Spinal cord (tissue), 10 donors: ENCODE measurements at places on chromosomes 1 and 21. TPM values are rescaled to one million over a fixed set of nuclear protein-coding genes. Genes with fewer than 3 reads are reported as not detected.

GRCh38 chr1:24850328-24850920 is 79.7 kb downstream of the RUNX3 start:
- no peak overlapping the region for H3K4me3 ChIP-seq
- no peaks in the 10 kb centered on the region for H3K36me3 ChIP-seq
- DNase-seq, result no peak

GRCh38 chr1:197139169-197139568 is 7.3 kb downstream of the ASPM start:
- peaks cover 2% of the 10 kb centered on the region for H3K36me3 ChIP-seq
- DNase-seq, result no peak
- no peak overlapping the region for H3K27ac ChIP-seq
- H3K27me3 ChIP-seq, result no peaks in the 10 kb centered on the region
- H3K4me1 ChIP-seq, result no peaks in the 10 kb centered on the region

- no peaks in the 10 kb centered on the region for H3K4me1 ChIP-seq
- H3K36me3 ChIP-seq, result no peaks in the 10 kb centered on the region
- DNase-seq, result no peak
- no peak overlapping the region for H3K4me3 ChIP-seq
These were observed 124.2 kb downstream of the ADSS2 start for GRCh38 chr1:244327533-244327932.

GRCh38 chr1:82604524-82604923 is 803.8 kb downstream of the ADGRL2 start:
- H3K27me3 ChIP-seq, result no peaks in the 10 kb centered on the region
- no peak overlapping the region for H3K27ac ChIP-seq
- no peak for DNase-seq
- H3K4me3 ChIP-seq, result no peak overlapping the region

DNA sequence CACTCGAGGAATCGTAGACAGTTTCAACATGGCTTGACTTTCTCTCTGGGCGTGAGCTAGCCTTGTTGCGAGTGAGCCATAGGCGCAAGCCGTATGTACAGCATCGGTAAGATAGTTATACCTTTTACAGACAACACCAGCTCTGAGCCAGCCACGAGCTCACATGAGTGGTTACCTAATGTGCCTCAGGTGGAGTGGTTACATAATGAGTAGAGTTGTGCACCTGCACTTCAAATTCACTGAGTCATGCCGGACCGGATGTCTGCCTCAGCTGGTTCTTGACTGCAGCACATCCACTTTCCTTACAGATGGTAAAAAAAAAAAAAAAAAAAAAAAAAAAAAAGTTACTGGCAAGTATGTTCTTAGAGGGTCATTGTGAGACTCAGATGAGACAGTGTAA is 360.4 kb upstream of the NR5A2 start:
- no peaks in the 10 kb centered on the region for H3K27me3 ChIP-seq
- no peaks in the 10 kb centered on the region for H3K4me1 ChIP-seq
- no peaks in the 10 kb centered on the region for H3K36me3 ChIP-seq
- DNase-seq, result no peak

- H3K27me3 ChIP-seq, result no peaks in the 10 kb centered on the region
- no peak overlapping the region for H3K27ac ChIP-seq
- no peak overlapping the region for H3K4me3 ChIP-seq
- DNase-seq, result no peak
These were observed 3.4 kb downstream of the ZNF326 start for GRCh38 chr1:89998306-89998705.

- H3K27ac ChIP-seq, result no peak overlapping the region
- H3K4me3 ChIP-seq, result no peak overlapping the region
- DNase-seq, result no peak
- no peaks in the 10 kb centered on the region for H3K27me3 ChIP-seq
These were observed 23.4 kb upstream of the PTP4A2 start for GRCh38 chr1:31961536-31961935.

DNA sequence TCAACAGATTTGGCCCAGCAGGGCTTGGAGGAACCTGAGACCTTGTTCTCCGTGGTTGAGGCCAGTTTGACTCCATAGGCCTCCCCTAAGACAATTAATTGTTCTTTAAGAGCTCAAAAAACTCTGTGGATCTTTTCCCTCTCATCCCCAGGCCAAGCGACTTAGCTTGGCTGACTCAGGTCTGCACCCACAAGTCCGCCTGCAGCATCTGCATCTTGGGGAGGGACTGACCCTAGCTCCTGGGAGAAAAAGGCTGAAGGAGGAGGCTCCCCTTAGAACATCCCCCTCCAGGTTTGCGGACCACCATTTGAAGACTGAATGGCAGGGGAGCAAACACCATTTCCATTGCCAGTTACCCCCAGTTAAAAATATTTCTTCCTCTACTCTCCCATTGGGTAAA is 1.5 kb upstream of the HES2 start:
- no peaks in the 10 kb centered on the region for H3K36me3 ChIP-seq
- H3K27ac ChIP-seq, result no peak overlapping the region
- no peak for DNase-seq
- peaks cover 36% of the 10 kb centered on the region for H3K4me1 ChIP-seq
- peaks cover 88% of the 10 kb centered on the region for H3K27me3 ChIP-seq

- no peaks in the 10 kb centered on the region for H3K27me3 ChIP-seq
- no peak overlapping the region for H3K27ac ChIP-seq
These were observed 661.8 kb downstream of the MATN1 start for GRCh38 chr1:30061292-30062220.

DNA sequence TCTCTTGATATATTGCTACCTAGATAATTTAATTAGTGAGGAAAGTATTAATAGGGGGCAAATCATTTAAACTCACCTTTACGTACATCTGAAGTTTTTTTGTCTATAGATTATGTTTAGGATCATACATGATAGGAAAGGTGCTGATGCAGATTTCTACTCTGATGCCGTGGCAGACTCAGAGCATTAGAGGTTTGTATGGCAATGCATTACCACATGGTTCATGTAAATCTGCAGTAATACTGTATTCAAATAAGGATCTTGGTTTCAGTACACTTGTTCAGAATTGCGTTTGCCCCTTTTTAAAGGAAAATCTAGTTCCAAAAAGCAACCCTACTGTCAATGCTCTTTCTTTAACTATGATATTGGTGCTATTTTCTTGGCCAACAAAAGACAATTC is 288.3 kb downstream of the PTPRC start:
- H3K4me3 ChIP-seq, result no peak overlapping the region
- no peaks in the 10 kb centered on the region for H3K27me3 ChIP-seq
- DNase-seq, result no peak

GRCh38 chr1:19582318-19582717 is 61.8 kb upstream of the NBL1 start:
- H3K4me3 ChIP-seq, result no peak overlapping the region
- H3K27me3 ChIP-seq, result no peaks in the 10 kb centered on the region
- no peak overlapping the region for H3K27ac ChIP-seq

DNA sequence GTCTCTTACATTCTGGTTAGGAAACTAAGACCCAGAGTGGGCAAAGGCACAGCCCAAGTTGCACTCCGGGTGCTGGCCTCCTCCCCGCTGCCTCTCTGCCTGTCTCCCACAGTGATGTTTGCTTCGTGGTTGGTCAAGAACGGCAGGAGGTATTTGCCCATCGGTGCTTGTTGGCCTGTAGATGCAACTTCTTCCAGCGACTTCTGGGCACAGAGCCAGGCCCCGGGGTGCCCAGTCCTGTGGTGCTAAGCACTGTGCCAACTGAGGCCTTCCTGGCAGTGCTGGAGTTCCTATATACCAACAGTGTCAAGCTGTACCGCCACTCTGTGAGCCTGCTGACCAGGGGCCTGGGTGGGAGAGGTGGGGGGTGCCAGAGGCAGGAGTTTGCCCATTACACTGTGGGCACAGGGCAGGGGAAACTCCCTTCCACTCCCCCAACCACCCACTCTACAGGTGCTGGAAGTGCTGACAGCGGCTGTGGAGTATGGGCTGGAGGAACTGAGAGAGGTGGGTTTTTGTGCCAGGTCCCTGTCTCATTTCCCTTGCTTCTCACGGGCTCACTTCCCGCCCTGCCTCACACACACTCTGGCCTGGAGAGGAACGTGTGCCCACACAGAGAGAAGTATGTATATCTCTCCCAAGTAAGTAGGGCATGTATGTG is 1.9 kb downstream of the BTBD19 start:
- H3K4me1 ChIP-seq, result peaks cover 80% of the 10 kb centered on the region
- H3K4me3 ChIP-seq, result no peak overlapping the region
- H3K27me3 ChIP-seq, result no peaks in the 10 kb centered on the region
- peak overlapping the region; percentile 99 for H3K27ac ChIP-seq

DNA sequence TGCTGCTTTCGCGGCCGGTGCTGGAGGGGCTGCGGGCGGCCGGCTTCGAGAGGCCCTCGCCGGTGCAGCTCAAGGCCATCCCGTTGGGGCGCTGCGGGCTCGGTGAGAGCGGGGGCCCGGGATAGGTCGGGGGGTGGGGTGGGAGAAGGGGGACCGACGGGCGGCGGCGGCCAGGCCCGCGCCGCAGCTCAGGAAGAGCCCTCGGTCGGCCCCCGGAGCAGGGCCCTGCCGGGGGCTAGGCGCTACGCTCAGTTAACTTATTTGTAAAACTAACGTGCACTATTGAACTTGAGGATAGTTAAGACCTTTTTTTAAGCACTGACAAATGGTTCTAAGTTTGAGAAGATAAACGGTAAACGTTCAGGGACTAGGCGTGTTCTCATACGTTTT is 418 bp downstream of the DDX20 start:
- DNase-seq, result no peak
- H3K27ac ChIP-seq, result peak overlapping the region; percentile 97
- H3K4me3 ChIP-seq, result peak overlapping the region; percentile 95
- H3K4me1 ChIP-seq, result peaks cover 11% of the 10 kb centered on the region
- H3K27me3 ChIP-seq, result no peaks in the 10 kb centered on the region
- H3K36me3 ChIP-seq, result no peaks in the 10 kb centered on the region

Gene RNU1-3
- 29,651 TPM for total RNA-seq

Gene PALMD
- total RNA-seq, result 12.1 TPM

Gene FMO4
- 5.8 TPM for total RNA-seq

Gene IL10
- total RNA-seq, result 1.2 TPM

Gene BRINP3
- 86.6 TPM for total RNA-seq

Gene FYB2
- total RNA-seq, result 2.4 TPM

Gene C4BPA
- not detected for total RNA-seq

Gene SMIM34
- total RNA-seq, result not detected

Gene MSH4
- total RNA-seq, result 0.44 TPM

Gene DUSP12
- 48.5 TPM for total RNA-seq
